Stimulated activated CD8-positive, alpha-beta memory T cell treated with anti-CD3 and anti-CD28 coated beads, Interleukin-15, amount 100 ng/mL, for 48 hours (primary cell): ENCODE measurements at places on chromosomes 5 and 9.

DNA sequence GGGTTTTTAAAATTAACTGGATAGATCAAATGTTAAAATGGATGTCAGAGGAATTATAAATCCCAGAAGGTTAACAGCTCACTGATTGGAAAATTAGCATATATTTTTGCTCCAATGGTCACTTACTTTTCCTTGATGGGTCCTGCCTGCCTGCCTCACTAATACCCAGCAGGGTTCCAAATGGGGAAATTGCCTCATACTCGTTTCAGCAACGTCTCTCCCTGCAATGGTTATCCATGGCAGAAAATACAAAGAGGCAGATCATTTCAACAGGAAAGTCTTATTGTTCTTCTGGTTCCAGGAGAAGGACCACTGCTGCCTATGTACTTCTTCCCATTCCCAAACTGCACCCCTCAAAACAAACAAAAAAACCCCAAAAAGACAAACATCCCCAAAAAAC lies 71.3 kb downstream of the ERP44 start:
- DNase-seq: no peak

GRCh38 chr5:172573120-172573882 lies 67.8 kb upstream of the NEURL1B start:
- no peak for DNase-seq

GRCh38 chr5:98314292-98314691 lies 459.2 kb upstream of the RGMB start:
- DNase-seq: no peak

DNA sequence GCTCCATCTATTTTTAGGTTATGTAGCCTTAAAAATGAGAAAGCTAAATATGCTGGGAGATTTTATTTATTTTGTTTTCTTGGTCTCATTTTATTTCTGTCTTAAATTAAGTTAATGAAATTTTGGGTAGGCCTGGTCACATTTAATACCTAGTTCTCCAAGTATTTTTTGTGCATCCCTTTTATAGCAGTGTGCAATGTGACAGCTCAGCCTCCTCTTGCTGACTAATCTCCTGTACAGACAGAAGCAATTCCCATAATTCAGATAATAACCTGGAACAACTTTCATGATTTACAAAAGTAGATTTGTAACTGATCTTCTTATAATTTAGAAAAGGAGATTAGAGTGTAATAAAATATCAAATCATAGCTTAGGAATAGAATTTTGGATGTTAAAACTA lies 403.9 kb downstream of the ADGRV1 start:
- no peak for DNase-seq
